ENCODE measurements at places on chromosomes 13 and 19.

GRCh38 chr19:7849631-7849999, 19.6 kb downstream of the EVI5L start:
- no peak for DNase-seq

DNA sequence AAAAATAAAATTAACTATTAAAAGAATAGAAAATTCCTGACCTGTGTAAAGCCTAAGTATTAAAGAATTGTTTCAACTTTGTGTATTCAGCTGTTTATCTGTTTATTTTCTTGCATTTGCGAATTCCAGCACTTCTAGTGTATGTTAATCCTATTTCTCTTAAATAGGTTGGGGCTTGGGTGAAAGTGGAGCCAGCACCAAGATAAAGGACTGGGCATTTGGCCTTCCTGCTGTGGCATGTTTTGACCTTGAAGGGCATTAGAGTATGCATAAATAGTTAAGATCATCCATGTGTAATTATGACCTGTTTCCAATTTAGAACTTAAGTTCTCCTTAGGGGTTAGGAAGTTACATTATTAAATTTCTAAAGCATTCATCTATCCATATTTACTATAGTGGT, 151.3 kb downstream of the NBEA start:
- no peak for DNase-seq

DNA sequence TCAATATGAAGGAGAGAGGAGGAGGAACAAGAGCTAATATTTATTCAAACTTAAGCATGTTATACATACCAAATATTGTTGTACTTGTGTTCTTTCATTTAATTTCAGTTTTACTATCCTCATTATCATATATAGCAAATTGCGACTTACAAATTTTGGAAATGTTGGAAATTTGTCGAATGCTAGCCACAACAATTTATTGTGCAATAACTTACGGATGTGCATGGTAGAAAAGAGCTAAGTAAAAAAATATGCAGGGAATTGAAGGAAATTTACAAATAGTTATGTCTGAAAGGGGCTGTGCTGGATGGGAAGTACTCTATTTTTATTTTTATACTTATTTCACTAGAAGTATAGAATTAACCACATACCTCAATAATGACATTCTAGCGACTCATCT, 376.3 kb downstream of the PCDH20 start:
- no peak for DNase-seq

DNA sequence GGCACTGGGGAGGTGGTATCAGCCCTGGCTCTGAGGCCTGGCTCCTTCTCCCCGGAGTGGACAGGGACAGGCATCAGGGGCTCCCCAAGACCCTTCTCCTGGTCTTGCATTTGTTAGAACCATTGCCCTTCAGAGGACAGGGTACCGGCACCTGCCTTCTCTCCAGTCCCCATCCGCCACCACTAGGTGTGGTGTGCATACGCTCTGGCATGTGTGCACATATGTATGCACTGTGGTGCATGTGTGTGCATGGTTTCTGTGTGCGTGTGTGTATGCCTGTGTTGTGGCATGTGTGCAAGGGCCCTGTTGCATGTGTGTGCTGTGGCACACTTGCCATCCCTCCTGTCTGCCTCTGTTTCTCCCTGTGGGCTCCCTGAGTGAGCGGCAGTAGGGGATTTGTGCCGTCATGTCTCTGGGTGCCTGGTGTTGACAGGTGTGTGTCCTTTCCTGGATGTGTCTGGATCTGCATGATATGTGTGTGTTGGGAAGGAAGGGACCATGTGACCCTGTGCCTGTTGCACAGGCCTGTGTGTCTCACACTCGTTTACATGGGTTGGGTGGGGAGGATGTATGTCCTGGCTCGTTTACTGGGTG, 9.3 kb downstream of the KCTD15 start:
- no peak for DNase-seq

- DNase-seq, result no peak
Measured at GRCh38 chr19:4547303-4548237, 7.7 kb upstream of the LRG1 start.

GRCh38 chr13:69545551-69545950, 562.1 kb upstream of the ATXN8OS start:
- peak; percentile 19 for DNase-seq

- no peak for DNase-seq
Measured at GRCh38 chr13:66577358-66577757, 652.8 kb downstream of the PCDH9 start.

DNA sequence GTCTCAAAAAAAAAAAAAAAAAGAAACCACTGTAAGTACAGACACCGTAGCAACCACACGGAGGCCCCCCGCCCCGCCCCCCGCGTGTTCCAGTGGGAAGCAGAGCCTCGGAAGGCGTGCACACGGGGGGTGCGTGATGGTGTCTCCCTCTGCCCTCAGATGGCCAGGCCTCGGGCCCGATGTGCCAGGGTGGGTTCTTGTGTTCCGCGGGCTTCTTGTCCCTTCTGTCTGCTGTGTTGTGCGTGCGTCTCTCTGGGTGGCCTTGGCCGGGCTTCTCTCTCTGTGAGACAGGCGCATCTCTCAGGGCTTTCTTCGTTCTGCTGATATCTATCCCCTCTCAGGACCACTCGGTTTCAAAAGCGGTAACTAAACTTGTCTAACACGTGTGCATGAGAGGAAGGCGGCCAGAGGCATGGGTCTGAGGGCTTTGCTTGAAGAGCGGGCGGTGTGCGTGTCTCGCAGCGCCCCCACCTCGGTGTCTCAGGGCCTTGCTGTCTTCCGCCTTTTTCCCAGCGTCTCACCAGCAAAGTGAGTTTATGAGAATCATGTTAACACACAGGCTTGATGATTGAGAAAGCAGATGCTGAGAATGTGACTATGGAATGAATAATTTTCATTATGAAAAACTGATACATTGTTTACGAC, 12.6 kb downstream of the ATP11A start:
- DNase-seq, result no peak

GRCh38 chr13:24925318-24926231, 161.6 kb downstream of the RNF17 start:
- peak; percentile 52 for DNase-seq

DNA sequence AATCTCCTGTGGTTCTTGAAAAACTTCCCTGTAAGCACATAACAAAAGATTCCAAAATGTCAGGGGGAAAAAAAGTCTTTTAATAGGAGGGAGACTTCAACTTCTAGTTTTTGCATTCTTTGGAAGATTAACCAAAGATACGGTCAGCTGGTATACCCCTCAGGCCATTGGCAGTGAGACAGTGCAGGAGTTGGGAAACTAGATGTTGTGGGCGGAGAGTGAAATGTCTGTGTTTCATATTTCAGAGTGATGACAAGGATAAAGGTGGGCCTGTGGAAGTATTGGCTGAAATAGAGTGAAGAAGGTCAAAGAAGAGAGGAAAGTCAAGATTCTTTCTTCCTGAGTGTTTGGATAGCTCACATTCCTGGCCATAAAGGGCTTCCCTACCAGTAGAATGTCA, 40.8 kb downstream of the CYP2B6 start:
- no peak for DNase-seq

- DNase-seq, result no peak
Measured at GRCh38 chr19:33731881-33732280, 64.8 kb upstream of the KCTD15 start.

GRCh38 chr19:46298479-46299003, 1.7 kb downstream of the HIF3A start:
- no peak for DNase-seq

DNA sequence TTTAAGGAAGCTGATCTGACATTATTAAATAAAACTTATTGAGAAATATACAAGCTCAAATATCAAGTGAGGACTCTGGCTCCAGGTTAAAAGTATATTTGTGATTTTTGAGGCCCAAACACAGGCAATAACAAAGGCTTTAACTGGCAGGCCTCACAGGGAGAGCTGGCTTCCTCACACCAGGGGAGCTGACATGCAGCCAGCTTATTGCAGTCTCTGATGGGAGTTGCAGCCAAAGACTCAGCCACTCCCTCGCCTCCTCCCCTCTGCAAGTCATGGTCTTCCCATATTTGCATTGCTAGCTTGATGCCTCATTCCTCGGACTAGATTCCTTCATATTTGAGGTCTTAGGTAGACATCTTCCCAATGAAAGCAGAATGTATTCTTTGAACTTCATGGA, 647.1 kb upstream of the SLITRK6 start:
- DNase-seq, result peak; percentile 46

DNA sequence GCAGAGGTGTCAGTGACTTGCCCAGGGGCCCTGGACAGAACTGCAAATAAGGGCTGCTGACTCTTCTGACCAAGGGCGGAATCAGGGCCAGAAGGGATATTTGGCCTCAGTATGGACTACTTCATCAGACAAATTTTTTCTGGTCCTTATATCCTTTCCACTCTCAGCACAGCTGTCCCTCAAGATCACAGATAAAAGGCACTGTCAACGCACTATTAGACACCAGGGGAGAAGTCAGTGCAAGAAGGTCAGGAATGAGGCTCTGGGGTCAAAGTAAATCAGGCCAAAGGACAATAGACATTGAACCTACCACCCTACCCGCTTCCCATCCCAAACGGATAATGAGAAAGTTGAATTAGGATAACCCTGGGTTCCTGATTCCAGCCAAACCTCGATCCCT, 657.6 kb downstream of the UQCRFS1 start:
- DNase-seq, result no peak

- DNase-seq, result no peak
Measured at GRCh38 chr13:55230570-55230908, 1910.2 kb upstream of the PRR20A start.

- DNase-seq, result no peak
Measured at GRCh38 chr19:18278521-18279265, 2.7 kb downstream of the JUND start.

- DNase-seq, result no peak
Measured at GRCh38 chr19:16146112-16146511, 2.6 kb downstream of the HSH2D start.

DNA sequence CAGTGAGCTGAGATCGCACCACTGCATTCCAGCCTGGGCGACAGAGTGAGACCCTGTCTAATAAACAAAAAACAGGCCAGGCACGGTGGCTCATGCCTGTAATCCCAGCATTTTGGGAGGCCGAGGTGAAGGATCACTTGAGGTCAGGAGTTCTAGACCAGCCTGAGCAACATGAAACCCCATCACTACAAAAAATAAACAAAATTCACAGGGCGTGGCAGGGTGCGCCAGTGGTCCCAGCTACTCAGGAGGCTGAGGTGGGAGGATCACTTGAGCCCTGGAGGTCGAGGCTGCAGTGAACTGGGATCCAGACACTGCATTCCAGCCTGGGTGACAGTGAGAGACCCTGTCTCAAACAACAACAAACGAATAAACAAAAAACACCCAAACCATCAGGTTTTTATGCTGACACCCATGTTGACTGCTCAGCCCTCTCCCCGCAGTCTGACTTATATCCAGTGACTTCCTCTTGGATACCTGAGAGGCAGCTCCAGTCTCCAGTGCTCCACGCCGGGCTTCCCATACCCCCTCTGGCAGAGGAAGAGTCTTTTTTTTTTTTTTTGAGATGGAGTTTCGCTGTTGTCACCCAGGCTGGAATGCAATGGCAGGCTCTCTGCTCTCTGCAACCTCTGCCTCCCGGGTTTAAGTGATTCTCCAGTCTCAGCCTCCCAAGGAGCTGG, 17.7 kb downstream of the WTIP start:
- DNase-seq, result no peak

DNA sequence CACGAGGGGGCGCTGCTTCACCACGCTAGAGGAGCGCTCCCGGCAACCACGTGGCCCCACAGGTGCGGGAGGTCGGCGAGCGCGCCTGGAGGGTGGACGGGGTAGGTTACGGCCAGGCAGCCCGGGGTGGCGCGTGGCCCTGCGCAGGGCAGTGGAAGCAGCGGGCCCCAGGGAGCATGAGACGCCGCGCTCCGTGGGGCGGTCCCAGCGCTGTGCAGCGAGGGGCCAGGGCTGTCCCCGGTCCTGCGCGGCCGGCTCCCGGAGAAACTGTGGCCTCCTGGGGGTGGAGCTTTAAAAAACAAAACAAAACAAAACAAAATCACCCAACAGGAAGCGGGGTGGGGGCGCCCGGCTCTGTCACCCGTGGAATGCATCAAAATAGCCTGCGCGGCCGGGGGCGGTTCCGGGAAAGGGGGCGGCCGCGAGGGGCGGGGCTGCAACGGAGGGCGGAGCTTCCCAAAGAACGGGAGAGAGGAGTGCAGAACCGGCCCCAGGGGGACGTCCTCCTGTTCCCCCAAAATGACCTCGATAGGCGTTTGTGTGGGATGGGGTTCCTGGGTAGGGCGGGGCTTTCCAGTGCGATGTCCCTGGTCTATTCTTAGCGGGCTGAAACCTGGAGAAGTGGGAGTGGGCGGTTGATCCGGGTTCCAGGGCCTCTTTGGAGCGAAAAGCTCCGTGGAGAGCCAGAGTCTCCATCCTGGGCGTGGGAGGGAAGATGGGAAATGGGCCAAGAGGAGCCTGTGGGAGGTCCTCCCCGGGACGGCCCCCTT, 27.3 kb downstream of the NUMBL start:
- peak; percentile 88 for DNase-seq

DNA sequence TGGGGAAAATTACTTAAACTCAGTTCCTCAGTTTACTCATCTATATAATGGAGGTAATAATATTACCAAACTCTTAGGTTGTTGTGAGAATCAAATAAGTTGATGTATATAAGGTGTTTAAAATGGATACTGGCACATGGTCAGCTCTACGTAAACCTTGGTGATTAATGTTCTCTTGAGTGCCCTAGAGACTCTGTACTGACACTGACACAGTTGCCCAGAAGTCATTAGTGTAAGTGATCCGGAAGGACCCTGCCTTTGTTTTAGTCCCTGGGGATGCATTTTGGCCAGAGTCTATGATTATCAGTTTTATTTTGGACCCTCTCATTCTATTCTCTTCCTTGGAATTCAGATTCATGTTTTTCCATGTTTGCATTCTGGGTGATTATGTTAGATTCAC, 31.9 kb downstream of the CHST8 start:
- DNase-seq, result no peak

GRCh38 chr13:64165826-64166225, 2750.2 kb upstream of the PCDH20 start:
- DNase-seq, result no peak

GRCh38 chr19:54684527-54684926, 21.7 kb downstream of the LILRB4 start:
- DNase-seq, result no peak

- no peak for DNase-seq
Measured at GRCh38 chr13:57675526-57675925, 44.0 kb downstream of the PCDH17 start.

- DNase-seq, result peak; percentile 46
Measured at GRCh38 chr13:39036212-39036611, 1.7 kb downstream of the PROSER1 start.

- peak; percentile 53 for DNase-seq
Measured at GRCh38 chr19:48997972-48998371, 4.3 kb downstream of the RUVBL2 start.

- DNase-seq, result no peak
Measured at GRCh38 chr19:38592940-38593339, 24.8 kb downstream of the MAP4K1 start.

DNA sequence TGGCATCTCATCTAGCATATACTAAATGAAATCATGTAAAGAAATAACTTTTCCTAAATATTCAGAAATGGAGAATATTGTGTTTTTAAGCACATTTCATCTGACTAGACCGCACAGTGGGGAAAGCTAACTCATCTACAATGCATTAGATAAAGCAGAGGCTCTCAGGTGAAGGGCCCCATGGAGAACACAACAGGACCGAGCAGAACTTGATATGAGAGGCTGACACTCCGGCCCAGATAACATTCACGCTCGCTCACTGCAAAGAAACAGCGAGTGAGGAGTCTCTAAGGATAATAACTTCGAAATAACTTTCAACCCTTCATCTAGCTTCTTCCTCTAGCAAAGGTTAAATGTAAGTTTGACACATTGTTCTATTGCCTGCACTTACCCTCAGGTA, 130.6 kb downstream of the PCDH9 start:
- no peak for DNase-seq

GRCh38 chr19:34178274-34178610, 5.9 kb downstream of the LSM14A start:
- no peak for DNase-seq

GRCh38 chr19:32201636-32202051, 143.8 kb upstream of the ZNF507 start:
- no peak for DNase-seq
